ENCODE measurements at places on chromosomes 3 and 15.

GRCh38 chr3:124834723-124835718, 52.1 kb downstream of the ITGB5 start:
- peak; percentile 57 for DNase-seq

GRCh38 chr3:156120528-156121251, at the start of gene KCNAB1:
Gene KCNAB1 (plus strand): TSS chr3:156120578.
- DNase-seq = no peak

DNA sequence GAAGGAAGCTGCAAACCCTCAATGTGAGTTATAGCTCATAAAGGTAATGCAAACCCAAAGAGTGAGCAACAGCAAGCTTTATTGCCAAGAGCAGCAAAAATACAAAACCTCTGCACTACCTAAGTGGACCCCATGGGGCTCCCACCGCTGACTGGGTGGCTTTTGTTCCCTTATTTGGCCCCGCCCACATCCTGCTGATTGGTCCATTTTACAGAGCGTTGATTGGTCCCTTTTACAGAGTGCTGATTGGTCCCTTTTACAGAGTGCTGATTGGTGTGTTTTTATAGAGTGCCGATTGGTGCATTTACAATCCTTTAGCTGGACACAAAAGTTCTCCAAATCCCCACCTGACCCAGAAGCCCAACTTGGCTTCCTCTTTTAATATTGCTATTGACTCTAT, 154.5 kb upstream of the NSMCE3 start:
- no peak for DNase-seq

DNA sequence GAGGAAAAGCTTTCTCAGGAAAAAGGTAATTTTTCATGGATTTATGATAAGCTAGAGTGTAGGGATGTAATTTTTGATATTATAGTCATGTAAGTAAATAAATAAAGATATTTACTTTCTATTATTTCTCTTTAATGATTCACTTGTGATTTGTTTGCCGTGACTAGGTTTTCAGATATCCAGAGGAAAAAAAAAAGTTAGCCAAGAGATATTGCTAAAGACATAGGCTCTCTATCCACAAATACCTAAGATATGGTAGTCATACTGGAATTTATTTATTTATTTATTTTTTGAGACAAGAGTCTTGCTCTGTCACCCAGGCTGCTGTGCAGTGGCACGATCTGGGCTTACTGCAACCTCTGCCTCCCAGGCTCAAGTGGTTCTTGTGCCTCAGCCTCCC, 59.9 kb downstream of the AP4E1 start:
- no peak for DNase-seq

- no peak for DNase-seq
Measured at GRCh38 chr3:184559336-184559735, 2.2 kb upstream of the EPHB3 start.

DNA sequence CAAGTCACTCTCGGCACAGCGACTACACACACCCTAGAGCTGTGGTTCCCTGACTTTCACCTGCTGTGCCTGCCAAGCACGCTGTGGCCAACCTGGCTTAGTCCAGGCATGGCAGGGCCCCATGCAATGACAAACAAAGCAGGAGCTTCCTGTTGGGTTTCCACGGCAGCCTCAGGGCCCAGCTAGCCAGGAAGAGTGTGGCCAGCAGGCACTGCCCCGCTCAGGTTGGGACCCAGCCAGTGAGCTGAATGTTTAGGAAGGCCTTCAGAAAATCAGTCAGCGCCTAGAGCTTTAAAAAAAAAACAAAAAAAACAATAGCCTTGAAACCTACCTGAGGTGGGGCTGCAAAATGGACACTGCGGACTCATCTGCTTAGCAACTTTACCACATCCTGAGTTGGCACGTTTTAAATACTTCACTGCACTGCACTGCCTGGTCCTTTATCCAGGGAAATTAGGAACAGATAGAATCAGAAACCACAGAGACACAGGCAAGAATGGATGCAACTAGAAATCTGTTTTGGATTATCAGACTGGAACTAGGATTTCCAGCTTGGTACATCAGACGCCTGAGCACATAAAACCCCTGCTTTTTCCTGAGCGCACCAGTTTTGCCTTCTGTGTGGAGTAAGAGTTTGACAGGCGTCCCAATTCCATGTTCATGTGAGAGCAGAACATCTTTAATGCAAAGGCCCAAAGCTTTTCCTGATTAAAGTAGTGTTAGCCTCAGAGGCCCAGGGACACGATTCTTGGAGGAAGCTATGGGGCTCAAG, 36.2 kb upstream of the LDHAL6B start:
- no peak for DNase-seq

GRCh38 chr3:72440491-72440890, 407.8 kb downstream of the SHQ1 start:
- no peak for DNase-seq

DNA sequence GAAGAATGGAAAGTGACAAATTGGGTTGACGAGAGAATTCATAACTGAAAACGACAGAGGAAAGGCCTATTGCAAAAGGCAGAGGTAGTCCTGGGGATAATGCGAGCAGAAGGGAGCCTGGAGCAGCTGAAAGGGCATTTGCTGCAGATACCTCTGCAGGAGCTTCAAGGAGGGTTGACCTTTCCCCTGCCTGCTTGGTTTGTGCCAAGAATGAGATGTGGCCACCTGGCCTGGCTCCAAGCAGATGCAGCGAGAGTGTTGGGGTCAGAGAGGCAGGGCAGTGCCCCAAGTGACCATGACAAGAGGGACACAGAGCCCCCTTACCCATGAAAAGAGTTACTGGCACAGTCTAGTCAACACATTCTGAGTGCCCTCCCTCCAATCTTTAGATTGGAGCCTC, 43.5 kb downstream of the SLC41A3 start:
- no peak for DNase-seq

DNA sequence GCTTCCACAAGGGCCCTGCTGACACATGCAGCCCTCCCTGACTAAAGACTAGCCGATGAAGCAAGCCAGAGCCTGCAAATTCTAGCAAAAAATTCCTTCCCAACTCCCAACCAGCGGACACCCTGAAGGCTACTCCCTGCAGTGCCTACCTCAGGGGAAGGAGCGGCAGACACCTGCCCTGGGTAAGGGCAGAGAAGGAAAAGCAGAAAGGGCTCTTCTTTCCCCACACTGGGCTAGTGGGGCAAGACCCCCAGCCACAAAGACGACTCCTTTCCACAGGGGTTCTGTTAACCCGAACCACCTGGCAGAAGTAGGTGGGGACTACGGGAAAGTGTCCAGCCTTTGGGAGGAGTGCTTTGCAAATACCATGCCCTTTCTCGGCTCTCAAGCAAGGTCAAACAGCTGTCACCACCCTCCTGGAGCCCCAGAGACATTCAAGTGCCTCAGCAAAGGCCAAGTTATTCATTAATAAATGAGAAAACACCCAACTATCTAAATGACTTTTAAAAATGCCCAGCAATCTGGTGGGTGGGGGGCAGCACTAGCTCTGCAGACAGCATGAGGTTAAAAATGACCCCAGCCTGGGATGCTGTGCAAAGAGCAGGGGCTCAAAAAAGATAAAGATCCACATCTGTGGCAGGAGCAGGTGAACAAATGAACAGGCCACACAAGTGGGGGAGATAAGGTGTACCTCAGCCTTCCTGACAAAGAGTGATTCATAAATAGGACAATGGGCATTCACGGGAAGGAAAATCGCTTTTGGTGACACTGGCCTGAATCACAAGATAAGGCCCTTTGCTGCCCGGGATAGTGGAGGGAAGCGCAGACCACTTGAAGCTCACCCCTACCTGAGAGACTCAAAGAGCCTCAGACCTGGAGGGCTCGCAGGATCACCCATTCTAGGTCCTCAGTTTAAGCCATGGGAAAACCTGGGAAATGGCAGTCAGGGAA, 33.0 kb downstream of the CCDC12 start:
- DNase-seq = no peak

DNA sequence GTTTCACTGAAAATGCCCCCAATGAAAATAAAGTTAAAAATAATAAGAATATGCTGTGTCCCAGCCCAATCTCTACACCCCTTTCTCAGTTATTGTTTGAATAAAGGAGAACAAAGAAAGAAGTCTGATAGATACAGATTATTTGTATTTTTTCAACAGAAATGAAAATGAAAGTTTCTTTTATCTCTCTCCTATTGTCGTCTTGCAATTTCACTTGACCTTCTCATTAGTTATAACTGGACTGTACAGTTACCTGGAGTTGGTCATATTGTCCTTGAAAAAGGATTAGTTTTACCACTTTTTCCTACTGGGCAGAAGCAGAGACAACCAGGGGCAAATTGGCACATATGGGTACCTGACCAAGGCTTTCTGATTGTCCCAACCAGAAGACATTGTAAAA, 440.0 kb downstream of the PDCD6IP start:
- DNase-seq = no peak

DNA sequence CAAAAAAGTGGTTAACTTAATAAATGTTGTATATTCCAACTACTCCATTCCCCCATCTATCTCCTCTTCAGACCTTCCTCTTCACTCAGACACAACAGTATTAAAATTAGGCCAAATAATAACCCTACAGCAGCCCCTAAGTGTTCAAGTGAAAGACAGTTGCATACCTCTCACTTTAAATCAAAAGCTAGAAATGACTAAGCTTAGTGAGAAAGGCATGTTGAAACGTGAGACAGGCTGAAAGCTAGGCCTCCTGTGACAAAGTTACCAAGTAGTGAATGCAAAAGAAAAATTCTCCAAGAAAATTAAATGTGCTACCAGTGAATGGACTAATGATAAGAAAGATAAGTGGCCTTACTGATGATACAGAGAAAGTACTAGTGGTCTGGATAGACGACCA, 71.7 kb downstream of the ANKRD28 start:
- no peak for DNase-seq

GRCh38 chr3:42600958-42601675, 631 bp downstream of the NKTR start:
- peak; percentile 56 for DNase-seq

GRCh38 chr15:100638177-100638730, 35.9 kb downstream of the ASB7 start:
- no peak for DNase-seq

GRCh38 chr3:57791245-57791644, 35.1 kb downstream of the SLMAP start:
- no peak for DNase-seq

GRCh38 chr3:141204343-141204742, 27.3 kb upstream of the PXYLP1 start:
- DNase-seq = no peak

DNA sequence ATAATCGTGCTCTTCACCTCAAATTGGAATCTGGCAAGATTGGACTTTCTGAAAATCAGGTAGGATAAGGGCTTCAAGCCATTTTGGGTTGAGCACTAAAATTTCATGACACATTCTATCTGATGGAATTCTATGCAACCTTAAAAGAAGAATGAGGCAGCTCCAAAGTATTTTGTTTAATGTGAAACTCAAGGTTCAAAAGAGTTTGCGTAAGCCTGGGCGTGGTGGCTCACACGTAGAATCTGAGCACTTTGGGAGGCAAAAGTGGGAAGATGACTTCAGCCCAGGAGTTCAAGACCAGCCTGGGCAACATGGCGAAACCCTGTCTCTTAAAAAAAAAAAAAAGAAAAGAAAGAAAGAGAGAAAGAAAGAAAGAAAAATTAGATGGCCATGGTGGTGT, 3.6 kb upstream of the PLA1A start:
- no peak for DNase-seq

- DNase-seq = no peak
Measured at GRCh38 chr3:64240396-64240795, 15.1 kb upstream of the PRICKLE2 start.

- no peak for DNase-seq
Measured at GRCh38 chr15:98580572-98580971, 67.8 kb upstream of the IGF1R start.

DNA sequence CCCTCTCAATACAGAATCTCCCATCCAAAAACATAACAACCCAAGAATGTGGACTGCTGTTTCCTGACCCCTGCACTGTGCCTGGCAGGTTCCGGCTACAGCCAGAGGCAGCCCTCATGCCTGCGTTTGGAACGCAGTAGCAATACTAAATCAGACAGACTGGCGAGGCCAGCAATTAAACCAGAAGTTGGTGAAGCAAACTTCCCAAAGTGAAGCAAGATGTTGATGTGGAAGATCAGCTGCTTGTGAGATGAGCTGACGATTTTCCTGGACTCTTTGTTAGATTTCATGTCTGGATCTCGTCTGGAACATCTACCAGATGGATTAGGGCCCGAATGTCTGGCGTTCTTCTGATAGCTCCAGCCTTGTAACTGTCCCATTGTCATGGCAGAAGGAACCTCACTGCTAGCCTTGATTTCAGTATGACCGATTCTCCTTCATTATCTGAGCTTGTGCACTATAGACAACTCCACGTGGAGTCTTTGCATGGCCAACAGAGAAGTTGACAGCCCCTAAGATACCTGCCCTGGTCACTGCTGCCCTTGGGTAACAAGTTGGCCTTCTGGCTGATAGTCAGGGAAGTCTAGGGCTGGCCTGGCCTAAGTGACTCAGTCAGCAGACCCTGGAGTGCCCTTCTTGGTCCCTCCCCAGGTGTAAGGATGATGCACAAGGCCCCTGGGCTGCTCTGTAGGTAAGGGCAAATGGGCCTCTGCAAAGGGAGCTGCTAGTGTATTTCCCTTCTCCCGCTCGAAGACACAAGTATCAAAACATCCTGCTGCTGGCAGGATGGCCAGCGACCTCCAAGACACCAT, 126.5 kb downstream of the ADAMTS17 start:
- no peak for DNase-seq

- DNase-seq = no peak
Measured at GRCh38 chr3:188840290-188840689, 331.5 kb upstream of the TPRG1 start.

DNA sequence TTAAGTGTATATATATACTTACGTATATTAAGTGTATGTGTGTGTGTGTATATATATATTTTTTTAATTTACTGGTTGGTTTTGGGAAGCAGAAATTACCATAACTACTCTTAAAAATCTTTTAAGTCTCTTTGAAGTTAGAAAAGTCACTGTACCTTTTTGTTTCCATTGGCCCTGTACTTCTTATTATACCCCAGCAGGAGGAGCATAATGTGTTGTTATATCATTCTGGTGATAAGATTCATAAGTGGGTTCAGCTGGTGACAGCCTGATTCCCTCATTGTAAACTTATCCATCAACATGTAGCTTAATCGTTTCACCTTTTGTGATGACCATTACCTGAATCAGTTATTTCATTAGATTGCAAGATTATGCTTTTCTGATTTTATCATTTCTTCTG, 30.8 kb downstream of the MLH1 start:
- peak; percentile 13 for DNase-seq

GRCh38 chr15:100842756-100843730, 36.6 kb upstream of the ALDH1A3 start:
- DNase-seq = no peak

GRCh38 chr3:30659270-30660130, 53.1 kb downstream of the TGFBR2 start:
- peak; percentile 60 for DNase-seq

DNA sequence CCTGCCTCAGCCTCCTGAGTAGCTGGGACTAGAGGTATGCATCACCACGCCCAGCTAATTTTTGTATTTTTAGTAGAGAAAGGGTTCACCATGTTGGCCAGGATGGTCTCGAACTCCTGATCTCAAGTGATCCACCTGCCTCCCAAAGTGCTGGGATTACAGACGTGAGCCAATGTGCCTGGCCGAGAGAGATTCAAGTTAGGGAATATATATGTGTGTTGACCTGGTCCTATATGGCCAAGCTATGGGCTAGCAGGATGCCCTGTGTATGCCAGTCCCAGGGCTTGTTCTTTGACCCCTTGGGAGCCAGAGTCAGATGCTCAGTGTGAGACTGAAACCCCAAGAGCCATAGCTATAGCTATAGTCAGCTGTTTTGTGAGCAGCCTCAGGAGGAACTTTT, 1.9 kb downstream of the NDUFAF3 start:
- DNase-seq = no peak
